Subcutaneous adipose tissue (tissue), 4 donors: ENCODE measurements at places on chromosomes 1 and 21. TPM values are rescaled to one million over a fixed set of nuclear protein-coding genes. Genes with fewer than 3 reads are reported as not detected.

The RBP7 gene
- total RNA-seq = 128 TPM

The RALGPS2 gene
- 12.6 TPM for total RNA-seq

The ERRFI1 gene
- total RNA-seq = 184 TPM

The KCND3 gene
- 11.1 TPM for total RNA-seq

The GPR137B gene
- total RNA-seq = 6.6 TPM

The SEMA4A gene
- total RNA-seq = 3.4 TPM

The RAB29 gene
- total RNA-seq = 25.4 TPM
